ENCODE measurements at places on chromosomes 11 and 22.

DNA sequence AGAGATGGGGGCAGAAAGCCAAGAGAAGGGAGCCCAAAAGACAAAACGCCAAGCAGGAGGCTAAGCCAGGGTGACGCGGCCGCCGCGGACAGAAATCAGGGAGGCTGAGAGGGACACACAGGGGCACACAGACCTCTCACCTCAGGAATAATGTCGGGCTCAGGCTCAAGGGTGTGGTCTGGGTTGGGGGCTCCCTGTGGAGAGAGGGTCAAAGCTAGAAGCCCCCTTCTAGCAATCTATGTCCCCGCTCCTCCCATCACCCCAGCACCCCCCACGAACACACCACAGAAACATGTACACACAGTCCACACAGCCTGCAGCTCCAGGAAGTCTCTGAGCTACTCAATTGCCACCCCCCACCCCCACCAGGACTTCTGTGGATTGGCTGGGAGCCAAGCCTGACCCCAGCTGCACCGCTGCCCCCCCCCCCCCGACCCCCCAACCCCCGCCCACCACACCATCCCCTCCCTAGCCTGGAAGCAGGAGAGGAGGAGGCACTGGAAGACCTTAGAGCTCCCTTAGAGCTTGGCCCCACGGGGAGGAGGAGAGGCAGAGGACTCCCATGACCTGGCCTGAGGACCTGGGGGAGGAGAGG lies 6.9 kb downstream of the BCL9L start:
- peaks cover 58% of the 10 kb centered on the region for H3K4me1 ChIP-seq
- no peaks in the 10 kb centered on the region for H3K27me3 ChIP-seq
- H3K4me3 ChIP-seq, result peak overlapping the region; percentile 99

DNA sequence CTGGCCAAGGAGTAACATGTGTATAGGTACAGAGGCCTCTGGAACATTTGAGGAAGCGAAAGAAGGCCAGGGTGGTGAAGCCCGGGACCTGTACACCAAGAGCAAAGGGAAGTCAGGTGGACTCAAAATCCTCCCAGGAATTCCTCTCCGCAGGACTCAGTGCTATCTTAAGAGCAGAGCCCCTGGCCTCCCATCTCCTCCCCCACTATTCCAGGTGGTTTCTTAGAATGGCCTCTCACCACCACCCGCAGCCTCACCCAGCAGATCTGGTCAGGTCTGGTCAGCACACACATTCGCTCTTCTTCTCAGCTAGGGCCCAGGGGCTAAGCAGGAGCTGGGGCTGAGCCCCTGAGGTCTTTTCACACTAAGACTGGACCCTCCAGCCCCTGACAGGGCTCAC lies 59.1 kb downstream of the SCGB1A1 start:
- no peaks in the 10 kb centered on the region for H3K4me1 ChIP-seq
- H3K36me3 ChIP-seq, result no peaks in the 10 kb centered on the region
- no peak for DNase-seq

- H3K27ac ChIP-seq, result no peak overlapping the region
- H3K27me3 ChIP-seq, result peaks cover 43% of the 10 kb centered on the region
- peak; percentile 34 for DNase-seq
Observed at GRCh38 chr22:19679522-19680101, 34.7 kb upstream of the SEPTIN5 start.

DNA sequence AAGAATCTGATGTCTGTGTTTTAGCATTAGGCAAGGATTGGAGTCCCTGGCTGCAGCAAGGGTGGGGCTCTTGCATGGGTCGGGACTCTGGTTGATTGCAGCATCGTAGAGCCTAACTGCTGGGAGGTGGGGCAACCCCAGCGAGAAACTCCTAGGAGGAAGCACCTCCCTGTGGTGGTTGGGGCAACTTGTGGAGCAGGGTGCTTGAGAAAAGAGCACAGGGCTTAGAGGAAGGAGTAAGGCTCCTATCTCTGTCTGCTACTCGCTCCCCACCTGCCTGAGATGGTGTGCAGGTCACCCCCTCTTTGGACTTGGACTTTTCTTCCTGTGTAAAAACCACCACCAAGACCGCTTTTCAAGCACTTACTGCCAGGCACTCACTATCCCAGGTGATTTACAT lies 15.6 kb downstream of the SREBF2 start:
- no peak overlapping the region for H3K4me3 ChIP-seq
- no peak for DNase-seq
- H3K36me3 ChIP-seq, result peaks cover 5% of the 10 kb centered on the region

DNA sequence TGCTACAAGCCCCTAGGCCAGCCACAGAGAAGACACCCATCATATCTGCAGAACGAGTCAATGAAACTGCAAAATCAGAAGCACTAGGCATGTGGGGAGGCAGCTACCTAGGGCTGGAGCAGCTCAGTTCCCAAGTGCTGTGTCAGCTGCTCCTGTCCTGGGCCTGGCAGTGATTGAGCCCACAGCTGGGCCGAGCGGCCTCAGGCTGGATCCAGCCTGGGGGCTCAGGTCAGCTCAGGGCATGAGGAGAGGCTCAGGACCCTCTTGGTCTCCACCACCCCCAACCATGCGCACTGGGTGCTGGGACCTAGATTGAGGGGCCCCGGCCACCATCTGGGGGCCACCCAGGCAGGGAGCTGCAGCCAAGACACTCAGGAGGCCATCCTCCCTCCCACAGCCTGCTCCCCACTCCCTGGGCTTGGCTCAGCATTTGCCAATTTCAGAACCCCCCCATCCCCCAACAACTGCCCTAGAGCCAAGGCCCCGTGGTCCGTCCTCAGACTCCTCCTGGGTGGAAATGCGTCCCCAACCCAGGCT lies 2.4 kb upstream of the TNNT3 start:
- no peak overlapping the region for H3K27ac ChIP-seq
- no peaks in the 10 kb centered on the region for H3K4me1 ChIP-seq
- peaks cover 13% of the 10 kb centered on the region for H3K27me3 ChIP-seq

DNA sequence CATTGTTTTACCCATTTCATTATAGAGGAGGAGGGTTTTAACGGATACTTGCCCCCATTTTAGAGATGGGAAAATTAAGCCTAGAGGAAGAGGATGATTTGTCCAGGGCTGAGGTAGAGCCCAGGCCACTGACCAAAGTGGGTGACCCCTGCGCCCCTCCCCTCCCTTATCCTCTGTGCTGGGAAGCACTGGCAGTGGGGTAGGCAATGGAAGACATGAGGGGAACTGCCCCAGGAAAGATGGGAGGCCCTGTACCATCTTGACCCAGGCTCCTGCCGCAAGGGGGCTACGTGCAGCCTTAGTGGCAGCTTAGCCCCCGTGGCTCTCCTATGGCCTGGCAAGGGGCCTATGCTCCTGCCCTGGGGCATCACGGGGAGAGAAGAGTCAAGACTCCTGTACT lies 76.4 kb upstream of the MYOD1 start:
- no peaks in the 10 kb centered on the region for H3K27me3 ChIP-seq
- H3K36me3 ChIP-seq, result no peaks in the 10 kb centered on the region
- no peak for DNase-seq
- H3K27ac ChIP-seq, result no peak overlapping the region
- no peaks in the 10 kb centered on the region for H3K4me1 ChIP-seq

DNA sequence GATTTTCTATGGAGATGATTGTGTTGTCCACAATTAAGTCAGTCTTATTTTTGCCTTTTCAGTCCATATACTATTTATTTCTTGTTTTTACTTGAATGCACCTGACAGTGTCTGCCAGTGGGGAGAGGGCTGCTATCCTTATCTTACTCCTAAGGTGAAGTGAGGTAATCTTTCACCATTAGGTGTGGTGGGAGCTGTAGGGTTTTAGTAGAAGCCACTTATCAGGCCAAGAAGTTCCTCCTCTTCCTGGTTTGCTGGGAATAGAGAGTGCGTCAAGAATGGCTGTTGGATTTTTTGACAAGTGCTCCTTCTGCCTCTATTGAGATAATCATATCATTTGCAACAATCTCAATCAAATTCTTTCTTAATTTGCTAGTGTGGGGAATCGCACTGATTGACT lies 108.4 kb downstream of the KCNQ1 start:
- DNase-seq, result no peak
- H3K27me3 ChIP-seq, result no peaks in the 10 kb centered on the region
- peaks cover 2% of the 10 kb centered on the region for H3K4me1 ChIP-seq

- H3K4me1 ChIP-seq, result no peaks in the 10 kb centered on the region
- H3K27ac ChIP-seq, result no peak overlapping the region
- H3K4me3 ChIP-seq, result no peak overlapping the region
- H3K27me3 ChIP-seq, result no peaks in the 10 kb centered on the region
- no peak for DNase-seq
Observed at GRCh38 chr11:121274332-121274991, 18.1 kb upstream of the SC5D start.

GRCh38 chr11:104817973-104818372 lies 80.3 kb downstream of the CASP12 start:
- H3K4me1 ChIP-seq, result no peaks in the 10 kb centered on the region
- H3K4me3 ChIP-seq, result no peak overlapping the region
- no peaks in the 10 kb centered on the region for H3K36me3 ChIP-seq
- no peak for DNase-seq
- H3K27ac ChIP-seq, result no peak overlapping the region
- H3K27me3 ChIP-seq, result no peaks in the 10 kb centered on the region

DNA sequence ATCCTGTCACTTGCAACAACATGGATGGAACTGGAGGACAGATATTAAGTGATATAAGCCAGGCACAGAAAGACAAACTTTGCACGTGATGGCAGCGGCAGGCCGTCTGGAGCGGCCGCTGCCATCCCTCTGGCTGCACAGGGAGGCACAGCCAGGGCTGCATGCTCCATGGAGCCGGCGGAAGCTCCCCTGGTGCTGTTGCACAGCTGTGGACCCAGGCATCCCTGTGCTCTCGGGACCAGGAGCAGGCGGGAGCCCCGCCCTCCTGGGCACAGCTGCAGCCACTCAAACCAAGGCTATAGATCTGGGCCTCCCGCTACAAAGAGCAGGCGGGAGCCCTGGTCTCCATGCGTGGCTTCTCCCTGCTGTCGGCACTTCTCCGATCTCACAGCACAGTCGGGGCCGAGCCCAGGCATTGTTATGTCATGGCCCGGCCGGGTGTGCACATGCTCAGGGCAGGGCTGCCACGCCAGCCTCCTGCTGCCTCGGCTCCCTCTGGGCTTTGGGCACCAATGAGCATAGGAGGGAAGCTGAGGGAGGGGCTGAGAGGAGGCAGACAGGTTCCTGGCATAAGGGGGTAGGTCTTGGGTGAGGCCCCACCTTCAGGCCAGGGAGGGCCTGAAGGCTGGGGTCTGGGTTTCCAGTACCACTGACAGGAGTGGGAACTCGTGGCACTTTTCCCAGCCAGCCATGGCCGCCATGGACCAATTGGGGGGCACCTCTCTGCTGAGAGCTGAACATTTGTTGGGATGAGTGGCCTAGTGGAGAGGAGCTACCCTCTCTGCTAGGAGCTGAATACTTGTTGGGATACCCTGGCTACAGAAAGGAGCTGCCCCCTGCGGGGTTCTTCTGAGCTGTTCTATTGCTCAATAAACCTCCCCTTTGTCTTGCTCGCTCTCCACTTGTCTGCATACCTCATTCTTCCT lies 16.7 kb downstream of the RRP8 start:
- no peak for DNase-seq
- no peaks in the 10 kb centered on the region for H3K4me1 ChIP-seq
- H3K4me3 ChIP-seq, result no peak overlapping the region

GRCh38 chr11:35145271-35145670 lies 6.3 kb downstream of the CD44 start:
- H3K27ac ChIP-seq, result peak overlapping the region; percentile 91
- H3K4me1 ChIP-seq, result peaks cover 62% of the 10 kb centered on the region
- H3K27me3 ChIP-seq, result no peaks in the 10 kb centered on the region
- no peak for DNase-seq

DNA sequence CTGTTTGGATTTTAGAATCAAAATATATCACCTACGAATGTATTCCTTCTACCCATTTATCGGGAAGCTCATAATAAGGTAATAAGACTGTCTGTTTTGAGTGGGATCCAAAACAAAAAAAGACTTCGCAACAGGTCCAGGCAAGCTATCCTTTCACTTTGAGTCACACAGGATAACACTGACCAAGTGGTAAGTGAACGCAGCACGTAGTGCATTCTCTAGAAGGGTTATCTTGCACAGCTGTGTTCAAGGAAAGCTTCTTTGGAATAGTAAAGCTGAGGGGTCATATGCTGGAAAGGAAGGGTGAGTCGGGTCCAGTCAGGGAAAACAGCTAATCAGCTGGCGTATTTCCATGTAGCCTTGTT lies 22.3 kb upstream of the NRGN start:
- no peaks in the 10 kb centered on the region for H3K36me3 ChIP-seq
- H3K27me3 ChIP-seq, result peaks cover 3% of the 10 kb centered on the region
- no peak overlapping the region for H3K4me3 ChIP-seq
- no peak for DNase-seq
- no peak overlapping the region for H3K27ac ChIP-seq

GRCh38 chr11:77332259-77332658 lies 30.8 kb upstream of the GDPD4 start:
- no peaks in the 10 kb centered on the region for H3K4me1 ChIP-seq
- peaks cover 8% of the 10 kb centered on the region for H3K36me3 ChIP-seq
- no peak overlapping the region for H3K27ac ChIP-seq
- no peaks in the 10 kb centered on the region for H3K27me3 ChIP-seq
- no peak overlapping the region for H3K4me3 ChIP-seq

- peaks cover 24% of the 10 kb centered on the region for H3K4me1 ChIP-seq
- H3K27ac ChIP-seq, result no peak overlapping the region
- peaks cover 71% of the 10 kb centered on the region for H3K27me3 ChIP-seq
- DNase-seq, result no peak
- no peaks in the 10 kb centered on the region for H3K36me3 ChIP-seq
Observed at GRCh38 chr11:119366690-119367620, 14.5 kb downstream of the USP2 start.

GRCh38 chr22:41661088-41661487 lies 27.6 kb downstream of the SNU13 start:
- H3K36me3 ChIP-seq, result peaks cover 89% of the 10 kb centered on the region
- H3K27ac ChIP-seq, result no peak overlapping the region
- DNase-seq, result no peak

GRCh38 chr11:129368889-129369672 lies 6.6 kb upstream of the BARX2 start:
- H3K4me3 ChIP-seq, result no peak overlapping the region
- H3K4me1 ChIP-seq, result peaks cover 14% of the 10 kb centered on the region
- H3K27me3 ChIP-seq, result peaks cover 34% of the 10 kb centered on the region

DNA sequence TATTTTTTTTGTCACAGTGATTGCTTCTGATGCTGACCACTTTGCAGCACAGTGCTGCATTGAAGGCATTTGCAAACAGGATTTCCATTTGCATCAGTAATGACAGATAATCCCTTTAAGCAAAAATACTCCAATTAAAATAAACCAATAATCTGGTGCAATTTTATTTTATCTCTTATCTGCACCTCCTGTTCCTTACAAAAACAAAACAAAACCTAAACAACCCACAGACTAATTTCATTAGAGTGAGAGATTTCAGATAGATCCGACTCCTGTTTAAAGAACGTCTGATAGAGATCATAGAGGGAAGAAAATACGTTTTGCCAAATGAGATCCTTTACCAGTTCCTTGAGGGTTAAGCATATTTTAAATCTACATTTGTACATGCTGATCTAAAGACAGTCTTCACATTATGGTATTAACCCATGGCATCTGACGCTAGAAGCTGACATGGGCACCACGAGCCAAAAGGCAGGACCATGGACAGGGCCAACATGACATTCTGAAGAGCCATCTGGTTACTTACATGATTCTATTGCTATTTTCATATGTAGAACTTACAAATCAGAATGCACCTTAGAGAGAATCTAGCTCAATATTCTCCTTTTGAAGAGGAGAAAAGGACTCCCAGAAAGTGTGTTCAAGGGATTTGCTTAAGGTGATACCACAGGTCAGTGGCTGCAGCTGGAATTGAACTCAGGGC lies 286.2 kb upstream of the NARS2 start:
- H3K27ac ChIP-seq, result no peak overlapping the region
- H3K36me3 ChIP-seq, result no peaks in the 10 kb centered on the region
- H3K27me3 ChIP-seq, result no peaks in the 10 kb centered on the region
- no peak overlapping the region for H3K4me3 ChIP-seq
- no peak for DNase-seq
- H3K4me1 ChIP-seq, result no peaks in the 10 kb centered on the region

- DNase-seq, result no peak
- no peaks in the 10 kb centered on the region for H3K36me3 ChIP-seq
- no peaks in the 10 kb centered on the region for H3K4me1 ChIP-seq
- no peak overlapping the region for H3K27ac ChIP-seq
- no peaks in the 10 kb centered on the region for H3K27me3 ChIP-seq
- H3K4me3 ChIP-seq, result no peak overlapping the region
Observed at GRCh38 chr22:47994601-47995263, 1232.3 kb downstream of the TBC1D22A start.
